Omental fat pad (tissue), 4 donors: ENCODE measurements at places on chromosomes 7 and 10. TPM values are rescaled to one million over a fixed set of nuclear protein-coding genes. Genes with fewer than 3 reads are reported as not detected.

The HOGA1 gene
- total RNA-seq: 11.7 TPM

DNA sequence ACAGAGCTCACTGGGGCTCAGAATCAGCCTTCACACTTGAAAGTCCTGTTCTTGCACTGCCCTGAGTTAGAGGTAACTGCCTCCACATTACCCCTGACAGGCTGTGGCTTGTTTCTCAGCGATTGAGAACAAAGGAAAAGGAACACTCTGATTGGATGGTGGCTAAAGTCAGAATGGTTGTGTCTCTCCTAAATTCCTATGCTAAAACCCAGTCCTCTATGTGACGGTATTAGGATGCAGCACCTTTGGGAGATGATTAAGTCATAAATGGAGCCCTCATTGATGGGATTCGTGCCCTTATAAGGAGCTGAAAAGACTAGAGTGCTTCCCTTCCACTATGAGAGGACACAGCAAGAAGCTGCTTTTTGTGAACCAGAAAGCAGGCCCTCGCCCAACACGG is 38.9 kb upstream of the DGKI start:
- DNase-seq: no peak

DNA sequence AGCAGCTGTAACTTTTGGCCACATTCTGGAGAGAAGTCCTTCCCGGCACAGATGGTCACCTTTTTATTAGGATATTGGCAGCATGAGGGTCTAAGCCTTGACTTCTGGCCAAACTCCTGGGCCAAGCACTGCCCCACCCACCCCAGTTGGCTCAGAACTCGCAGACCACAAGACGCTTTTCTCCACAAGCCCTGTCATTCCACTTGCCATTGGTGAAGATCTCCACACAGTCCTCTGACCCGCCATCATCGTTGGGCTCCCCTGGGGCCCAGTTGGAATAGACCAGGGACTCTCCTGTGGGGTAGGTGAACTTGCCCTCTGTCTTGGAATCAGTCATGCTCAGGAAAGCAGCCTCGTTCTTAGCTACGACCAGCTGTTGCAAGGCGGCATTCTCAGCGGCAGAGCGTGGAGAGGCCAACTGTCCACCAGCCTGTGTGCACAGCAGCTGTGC is 11.2 kb downstream of the SFTPD start:
- no peak for DNase-seq

DNA sequence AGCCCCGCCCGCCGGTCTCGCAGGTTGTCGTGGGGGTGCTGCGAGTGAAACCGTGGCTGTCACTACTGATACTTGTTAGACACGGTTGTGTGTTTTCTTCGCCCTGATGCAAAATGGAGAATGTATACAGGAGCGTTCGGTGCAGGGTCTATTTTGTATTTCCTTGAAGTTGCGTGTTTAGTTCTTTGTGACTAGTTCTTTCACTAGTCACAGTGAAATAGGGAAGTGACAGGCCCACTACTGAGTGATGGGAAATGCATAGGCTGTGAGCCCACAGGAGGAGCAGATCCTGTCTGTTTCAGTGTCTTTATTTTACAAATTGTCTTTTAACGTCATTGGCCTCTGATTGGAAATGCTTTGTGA is 675 bp downstream of the ABRAXAS2 start:
- DNase-seq: no peak
